ENCODE measurements at places on chromosomes 7 and 10. TPM values are rescaled to one million over a fixed set of nuclear protein-coding genes. Genes with fewer than 3 reads are reported as not detected.

The HOXA11 gene
- 6.1 TPM for total RNA-seq

DNA sequence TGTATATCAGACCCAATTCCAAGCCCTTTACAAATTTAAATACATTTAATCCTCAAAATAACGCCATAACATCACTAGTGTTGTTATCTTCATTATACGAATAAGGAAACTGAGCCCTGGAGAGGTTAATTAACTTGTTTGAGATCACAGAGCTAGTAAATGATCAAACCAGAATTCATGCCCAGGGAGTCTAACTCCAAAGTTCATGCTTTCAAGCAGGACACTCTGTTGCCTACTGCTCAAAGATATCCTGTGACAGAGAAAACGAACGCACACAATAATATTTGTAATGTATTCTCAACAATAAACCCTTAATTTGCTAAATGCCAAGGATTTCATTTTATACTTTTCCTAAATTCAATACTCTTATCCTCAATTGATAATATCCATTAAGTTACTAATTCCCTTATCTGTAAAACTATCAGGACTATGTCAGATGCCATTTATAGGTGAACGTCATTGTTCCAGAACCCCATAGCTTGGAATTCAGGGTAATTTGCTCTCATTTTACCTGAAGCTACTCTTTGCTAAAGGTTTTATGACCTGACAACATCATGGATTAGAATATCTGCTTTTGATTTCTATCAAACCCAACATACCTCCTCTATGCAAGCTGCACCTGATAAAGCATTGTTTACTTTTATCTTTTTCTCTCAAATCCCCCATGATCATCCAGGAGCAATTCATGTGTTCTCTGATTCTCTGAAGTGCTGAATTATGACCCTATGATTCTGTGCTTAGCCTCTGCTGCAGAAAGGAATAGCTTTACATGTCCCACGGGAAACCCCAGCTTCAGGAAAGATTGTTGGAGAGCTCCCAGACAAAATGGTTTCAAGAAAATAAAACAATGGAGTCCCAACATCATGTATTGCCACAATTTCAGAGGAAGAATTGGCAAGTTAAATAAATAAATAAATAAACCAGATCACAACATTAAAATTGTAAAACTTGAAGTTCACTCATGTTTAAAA, 150.2 kb upstream of the CDK1 start:
- no peak for DNase-seq

The HOXA6 gene
- total RNA-seq, result 21.2 TPM

The CHAT gene
- 0.59 TPM for total RNA-seq

- no peak for DNase-seq
Measured at GRCh38 chr7:3191548-3191947, 109.5 kb upstream of the SDK1 start.

The FXYD4 gene
- not detected for total RNA-seq

GRCh38 chr7:75870557-75871161, 8.2 kb upstream of the RHBDD2 start:
- no peak for DNase-seq

- DNase-seq, result no peak
Measured at GRCh38 chr7:156173748-156174353, 361.6 kb upstream of the SHH start.

The RHEB gene
- total RNA-seq, result 69.7 TPM

DNA sequence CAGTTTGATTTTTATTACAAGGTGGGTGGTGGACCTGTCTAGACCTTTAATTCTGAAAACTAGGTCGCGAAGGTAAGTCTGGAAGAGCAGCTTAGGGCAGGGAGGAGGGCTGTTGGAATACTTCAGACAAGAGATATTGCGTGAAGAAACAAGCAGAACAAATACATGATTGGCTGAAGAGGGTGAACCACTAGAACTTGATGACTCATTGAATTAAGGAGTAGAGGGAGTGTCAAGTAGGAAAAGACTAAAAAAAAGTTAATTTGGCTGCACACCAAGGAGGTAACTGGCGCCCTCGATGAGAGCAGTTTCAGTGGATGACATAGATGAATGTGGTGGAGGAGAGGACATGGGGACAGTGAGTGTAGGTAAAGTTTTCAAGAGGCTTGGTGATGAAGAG, 41.3 kb downstream of the WNT2 start:
- DNase-seq, result no peak

- peak; percentile 44 for DNase-seq
Measured at GRCh38 chr7:106041140-106041717, 70.9 kb downstream of the SYPL1 start.

DNA sequence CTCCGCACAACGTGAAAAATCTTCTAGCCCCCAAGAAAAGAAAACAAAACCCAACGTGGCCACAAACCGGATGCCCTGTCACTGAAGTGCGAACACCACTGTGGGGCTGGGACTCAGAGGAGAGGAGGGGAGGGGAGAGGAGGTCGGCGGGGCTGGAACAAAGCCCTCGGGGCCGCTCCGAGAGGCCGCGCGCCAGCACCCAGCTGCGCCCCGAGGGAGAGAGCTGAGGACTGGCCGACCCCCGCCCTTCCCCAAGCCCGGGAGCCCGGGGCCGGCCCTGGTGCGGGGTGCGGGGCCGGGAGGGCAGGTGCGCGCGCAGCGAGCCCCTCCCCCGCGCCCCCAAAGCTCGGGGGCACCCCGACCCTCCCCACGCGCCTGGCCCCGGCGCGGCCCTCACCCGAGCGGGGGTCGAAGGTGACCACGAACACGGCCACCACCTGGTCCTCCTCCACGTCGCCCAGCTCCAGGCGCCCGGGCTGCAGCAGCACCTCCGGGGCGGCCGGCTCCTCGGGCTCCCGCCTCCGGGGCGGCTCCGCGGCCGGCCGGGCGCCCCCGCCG, 398 bp downstream of the DENND11 start:
- peak; percentile 41 for DNase-seq

GRCh38 chr10:101939008-101939648, 95.5 kb upstream of the KCNIP2 start:
- DNase-seq, result no peak

- DNase-seq, result no peak
Measured at GRCh38 chr10:1036341-1036791, 10.7 kb upstream of the IDI2 start.

- no peak for DNase-seq
Measured at GRCh38 chr10:20871970-20872369, 25.1 kb downstream of the NEBL start.

- no peak for DNase-seq
Measured at GRCh38 chr7:96774358-96774757, 64.7 kb upstream of the SEM1 start.

- no peak for DNase-seq
Measured at GRCh38 chr10:46031648-46032532, 1.5 kb upstream of the NCOA4 start.

The ARPC1B gene
- 170 TPM for total RNA-seq

DNA sequence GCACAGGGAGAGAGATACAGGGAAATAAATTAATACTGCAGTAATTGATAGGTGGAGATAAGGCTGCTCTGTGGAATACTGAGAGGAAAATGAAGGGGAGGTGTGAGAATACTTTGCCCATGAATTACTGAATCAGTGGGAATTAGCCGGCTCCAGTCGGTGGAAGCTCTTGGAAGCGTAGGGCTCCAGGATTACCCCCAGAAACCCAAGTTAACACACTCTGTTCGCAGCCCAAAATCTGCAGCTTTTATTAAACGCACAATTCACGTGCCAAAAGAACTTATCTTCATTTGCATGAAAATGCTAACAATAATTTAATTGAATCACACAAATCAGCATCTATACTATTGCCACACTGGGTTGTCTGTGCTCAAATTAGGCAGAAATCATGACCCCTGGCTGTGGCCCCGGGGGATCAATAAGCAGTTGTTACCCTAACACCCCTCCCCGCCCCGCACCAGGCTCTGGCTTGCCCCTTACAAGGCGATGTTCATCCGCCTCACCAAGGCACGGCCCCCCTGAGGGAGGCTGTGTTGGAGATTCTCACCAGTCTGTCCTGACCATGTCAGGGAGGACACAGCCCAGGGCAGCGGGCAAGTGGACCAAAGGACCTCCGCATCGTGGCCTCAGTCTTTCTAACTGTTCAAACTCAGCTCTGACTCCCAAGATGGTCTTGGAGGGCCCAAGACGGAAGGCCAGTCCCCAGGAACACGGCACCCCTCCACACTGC, 48.4 kb upstream of the MGMT start:
- DNase-seq, result no peak

The ABCA13 gene
- total RNA-seq, result 0.11 TPM

The HMX3 gene
- total RNA-seq, result 1.2 TPM

- DNase-seq, result no peak
Measured at GRCh38 chr7:28853150-28853549, 105.0 kb downstream of the TRIL start.

DNA sequence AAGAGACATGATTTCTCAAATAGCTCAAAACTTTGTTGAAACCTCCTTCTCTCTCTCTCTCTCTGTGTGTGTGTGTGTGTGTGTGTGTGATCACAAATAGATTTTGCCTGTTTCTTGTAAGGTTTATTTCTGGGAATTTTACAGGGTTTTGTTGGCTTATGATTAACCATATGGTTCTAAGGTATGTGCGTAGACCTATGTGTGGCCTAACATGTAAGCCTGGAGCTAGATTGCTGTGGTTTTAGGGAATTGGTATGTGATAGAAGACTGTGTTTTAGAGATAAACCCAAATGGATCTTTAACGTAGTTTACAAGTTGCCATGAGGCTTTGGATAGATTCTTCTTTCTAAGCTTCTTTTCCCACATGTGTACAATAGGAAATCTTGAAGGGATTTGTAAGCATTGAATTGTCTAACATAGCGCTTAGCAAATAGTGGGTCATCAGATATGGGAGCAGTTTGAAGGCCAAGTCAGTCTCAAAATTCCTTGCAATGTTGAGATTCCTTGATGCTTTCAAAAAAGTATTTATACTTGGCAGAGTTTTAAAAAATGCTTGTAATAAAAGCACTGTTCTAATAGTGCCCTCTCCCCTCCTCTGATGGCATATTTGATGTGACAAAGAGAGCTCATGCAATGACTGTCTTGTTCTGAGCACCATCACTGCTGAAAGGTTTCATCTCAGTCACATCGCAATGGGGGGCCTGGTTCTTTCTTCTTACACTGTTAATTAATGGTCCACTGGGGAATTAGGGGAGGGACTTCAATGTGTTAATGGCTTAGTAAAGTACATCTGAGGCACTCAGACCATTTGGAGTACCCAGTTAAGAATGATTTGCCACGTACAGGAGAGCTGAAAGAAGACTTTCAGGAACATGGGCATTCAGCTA, 118.2 kb downstream of the SNX10 start:
- no peak for DNase-seq

DNA sequence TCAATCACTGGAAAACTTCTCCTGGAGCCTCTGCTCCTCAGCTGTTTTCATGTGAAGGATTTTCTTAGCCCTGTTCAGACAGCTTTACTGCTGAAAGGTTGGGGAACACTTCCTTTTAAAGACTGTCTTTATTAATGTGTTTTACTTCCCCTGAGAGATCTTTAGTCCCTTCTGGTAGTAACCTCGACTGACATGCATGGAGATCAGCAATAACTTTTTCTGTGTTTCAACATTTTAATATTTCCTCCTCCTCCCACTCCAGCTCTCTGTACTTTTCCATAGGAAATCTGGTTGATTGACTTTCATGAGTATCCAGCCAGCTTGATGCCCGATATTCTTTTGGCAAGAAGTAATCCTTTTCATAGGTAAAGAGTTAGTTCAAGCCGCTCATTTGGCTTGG, 62.7 kb upstream of the STRIP2 start:
- no peak for DNase-seq

DNA sequence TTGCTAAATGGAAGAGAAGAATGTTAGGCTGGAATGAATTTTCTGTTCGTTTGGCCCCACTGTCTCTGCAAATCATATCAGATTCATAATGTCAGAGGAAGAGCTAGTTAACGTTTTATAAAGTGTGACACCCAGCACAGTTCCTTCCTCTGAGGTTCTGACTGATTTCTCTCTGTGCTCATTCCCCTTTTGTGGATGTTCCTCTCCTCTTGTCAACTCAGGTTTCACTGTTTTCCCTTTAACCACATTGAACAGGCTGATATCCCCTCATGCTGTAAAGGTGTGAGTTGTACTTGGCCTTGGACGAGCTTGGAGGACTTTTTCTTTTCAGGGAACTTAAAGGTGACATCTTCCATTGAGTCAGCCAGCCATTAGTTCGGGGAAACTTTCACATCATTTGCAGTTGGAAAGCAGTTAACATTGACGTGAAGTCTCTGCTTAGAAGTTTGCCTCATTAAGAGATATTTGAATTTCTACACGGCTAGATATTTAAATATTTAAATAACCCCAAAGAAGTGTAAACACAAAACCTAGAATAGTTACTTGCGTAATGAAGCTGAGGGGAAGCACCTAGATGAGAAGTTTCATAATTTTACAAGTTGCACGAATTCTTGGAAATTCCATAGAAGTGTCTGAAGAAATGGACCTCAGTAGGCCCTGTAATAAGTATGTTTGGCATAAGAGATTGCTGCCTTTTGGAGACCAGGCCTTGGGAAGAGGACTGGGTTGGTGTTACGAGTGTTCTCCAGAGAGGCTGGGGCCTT, 101.5 kb upstream of the EGR2 start:
- no peak for DNase-seq

The HIPK2 gene
- total RNA-seq, result 37.8 TPM

The ADCY1 gene
- total RNA-seq, result 0.87 TPM

DNA sequence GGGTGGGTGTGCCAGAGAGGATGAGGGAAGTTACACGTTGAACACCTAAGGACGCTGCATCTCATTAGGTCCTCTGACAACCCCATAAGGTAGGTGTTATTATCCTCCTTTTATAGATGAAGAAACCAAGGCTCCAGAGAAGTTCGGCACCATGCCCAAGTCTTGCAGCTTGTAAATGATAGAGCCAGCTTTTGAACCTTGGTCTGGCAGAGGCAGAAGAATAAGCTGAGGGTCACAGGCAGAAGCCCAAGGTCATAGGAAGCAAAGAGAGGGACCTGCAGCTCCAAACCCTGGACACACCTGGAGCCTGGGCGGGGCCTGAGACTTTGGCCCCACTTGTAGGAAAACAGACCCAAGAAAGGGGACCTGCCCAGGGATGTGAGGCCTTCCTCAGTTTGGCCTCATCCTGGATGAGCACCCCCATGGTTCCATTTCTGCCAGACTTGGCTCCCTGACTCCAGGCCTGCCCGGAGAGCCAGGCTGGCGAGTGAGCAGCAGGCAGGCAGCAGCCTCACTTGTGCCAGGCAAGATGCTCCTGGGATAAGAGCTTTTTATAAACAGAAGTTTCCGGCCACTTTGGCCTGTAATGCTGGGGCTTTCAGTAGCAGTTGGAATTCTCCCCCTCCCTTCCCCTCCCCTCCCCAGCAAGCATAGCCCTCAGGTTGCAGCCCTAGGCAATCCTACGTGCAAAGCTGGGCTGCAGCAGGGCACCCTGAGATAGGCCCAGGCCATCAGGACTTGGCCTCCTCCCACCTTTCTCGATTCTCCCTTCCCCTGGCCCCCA, 2.4 kb downstream of the KCNH2 start:
- peak; percentile 49 for DNase-seq

The ABCC2 gene
- 0.89 TPM for total RNA-seq

- no peak for DNase-seq
Measured at GRCh38 chr7:100567031-100567730, 6.5 kb downstream of the SAP25 start.

GRCh38 chr7:26437003-26437532, 145.4 kb downstream of the SNX10 start:
- no peak for DNase-seq

The AS3MT gene
- 0.61 TPM for total RNA-seq
